ENCODE measurements at places on chromosomes 2 and 18.

GRCh38 chr2:209772290-209772685 lies 656 bp downstream of the UNC80 start:
- no peak for DNase-seq

- no peak for DNase-seq
Observed at GRCh38 chr2:12979066-12979465, 262.3 kb downstream of the TRIB2 start.

- no peak for DNase-seq
Observed at GRCh38 chr2:118668431-118669424, 178.7 kb downstream of the EN1 start.

DNA sequence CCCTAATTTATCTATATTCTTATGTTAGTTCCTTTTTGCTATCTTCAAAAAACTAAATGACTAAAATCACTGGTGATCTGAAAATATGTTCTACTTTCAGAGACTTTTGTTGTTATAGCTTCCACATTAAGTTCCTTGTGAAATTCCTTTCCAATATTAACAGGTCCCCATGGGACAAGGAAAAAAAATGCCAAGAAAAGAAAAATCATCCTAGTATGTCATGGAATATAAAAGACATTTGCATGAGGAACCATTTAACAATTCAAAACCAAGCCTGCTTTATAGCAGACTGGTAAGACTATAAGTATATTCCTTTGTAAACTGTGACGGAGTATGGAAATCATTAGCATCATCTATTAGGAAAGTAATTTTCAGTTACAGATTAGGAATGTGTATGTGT lies 48.1 kb downstream of the COBLL1 start:
- no peak for DNase-seq

GRCh38 chr2:183964565-183964964 lies 633.8 kb upstream of the ZNF804A start:
- DNase-seq: no peak

GRCh38 chr2:71530641-71531332 lies 77.4 kb downstream of the DYSF start:
- no peak for DNase-seq

DNA sequence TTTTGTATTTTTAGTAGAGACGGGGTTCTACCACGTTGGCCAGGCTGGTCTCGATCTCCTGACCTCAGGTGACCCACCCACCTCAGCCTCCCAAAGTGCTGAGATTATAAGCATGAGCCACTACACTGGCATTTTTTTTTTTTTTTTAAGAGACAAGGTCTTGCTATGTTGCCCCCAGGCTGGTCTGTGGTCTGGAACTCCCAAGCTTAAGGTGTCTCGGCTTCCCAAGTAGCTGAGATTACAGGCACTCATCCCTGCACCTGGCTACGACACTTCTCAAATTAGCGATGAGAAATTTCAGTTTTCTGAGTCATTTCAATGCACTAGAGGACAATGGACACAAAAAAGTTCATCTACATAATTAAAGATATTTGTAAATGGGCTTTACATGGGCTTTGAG lies 36.6 kb upstream of the TCF7L1 start:
- no peak for DNase-seq

- no peak for DNase-seq
Observed at GRCh38 chr2:150688016-150688415, 200.5 kb upstream of the RND3 start.

- no peak for DNase-seq
Observed at GRCh38 chr2:85396531-85397470, 13.4 kb downstream of the CAPG start.

- DNase-seq: no peak
Observed at GRCh38 chr2:120440521-120441350, 94.8 kb downstream of the INHBB start.

- DNase-seq: no peak
Observed at GRCh38 chr2:152594022-152594766, 123.1 kb downstream of the PRPF40A start.

DNA sequence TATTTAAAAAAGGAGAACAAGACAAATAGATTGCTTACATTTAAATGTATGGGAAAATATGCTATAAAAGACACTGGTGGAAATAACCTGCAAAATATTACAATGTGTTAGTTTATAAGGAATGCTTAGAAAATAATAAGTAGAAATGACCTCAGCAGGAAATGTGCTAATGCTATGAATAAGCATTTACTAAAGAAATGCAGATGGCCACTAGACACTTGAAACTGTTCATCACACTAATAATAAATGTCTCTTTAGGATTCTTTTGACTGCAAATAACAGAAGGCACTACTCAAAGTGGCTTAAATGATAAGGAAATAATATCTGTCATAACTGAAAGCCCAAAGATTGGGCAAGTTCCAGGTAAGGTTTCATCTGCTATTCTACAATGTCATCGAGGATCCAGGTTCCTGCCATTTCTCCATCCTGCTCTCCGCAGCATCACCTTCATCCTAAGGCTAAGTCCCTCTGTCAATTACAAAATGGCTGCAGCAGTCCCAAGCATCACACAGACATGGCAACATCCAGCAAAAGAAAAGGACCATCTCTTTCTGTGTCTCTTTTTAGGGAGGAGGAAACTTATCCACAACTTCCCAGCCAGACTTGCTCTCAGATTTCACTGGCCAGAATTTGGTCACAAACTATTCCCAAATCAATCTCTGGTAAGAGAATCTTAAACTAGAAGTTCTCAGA lies 21.9 kb downstream of the METTL8 start:
- DNase-seq: no peak

- DNase-seq: no peak
Observed at GRCh38 chr2:205259121-205259520, 423.2 kb upstream of the NRP2 start.

- DNase-seq: no peak
Observed at GRCh38 chr2:1829796-1830195, 85.5 kb upstream of the PXDN start.

- DNase-seq: no peak
Observed at GRCh38 chr2:31227110-31227509, 6.8 kb upstream of the EHD3 start.

DNA sequence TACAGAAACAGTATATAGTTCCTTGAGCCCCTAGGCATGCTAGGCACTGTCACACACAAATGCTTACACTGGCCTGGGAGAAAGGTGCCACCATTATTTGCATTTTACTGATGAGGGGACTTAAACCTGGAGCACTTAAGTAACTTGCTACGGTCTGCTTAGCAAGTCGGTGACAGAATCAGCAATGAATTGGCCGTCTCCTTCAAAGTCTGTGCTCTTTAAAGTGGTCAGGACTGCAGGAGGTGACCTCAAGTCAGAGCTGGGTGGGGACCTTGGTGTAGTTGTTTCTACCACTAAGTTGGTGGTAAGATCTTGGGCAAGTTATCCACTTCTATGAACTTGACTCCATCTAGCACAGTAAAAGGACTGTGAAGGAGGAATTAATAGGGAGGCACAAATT lies 34.8 kb downstream of the PTPRM start:
- no peak for DNase-seq

DNA sequence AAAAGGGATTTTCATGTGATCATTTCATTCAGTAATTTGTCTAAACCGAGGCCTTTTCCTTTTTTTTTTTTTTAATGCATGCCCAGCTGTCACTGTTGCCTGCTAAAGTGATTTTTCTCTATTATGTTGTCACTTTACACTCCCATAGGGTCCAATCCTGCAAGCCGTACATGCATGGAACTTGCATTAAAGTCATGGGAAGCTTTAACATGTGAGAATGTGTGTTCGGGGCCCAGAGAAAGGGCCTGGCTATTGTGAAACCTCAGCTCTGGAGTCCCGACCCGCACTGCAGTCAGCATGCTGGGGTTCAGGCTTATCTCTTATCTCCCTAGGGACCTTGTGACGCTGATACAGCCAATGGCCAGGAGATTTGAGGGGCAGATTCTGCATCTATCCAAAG lies 474.6 kb downstream of the SLC4A3 start:
- no peak for DNase-seq

GRCh38 chr2:86499326-86499725 lies 58.2 kb downstream of the KDM3A start:
- DNase-seq: no peak

DNA sequence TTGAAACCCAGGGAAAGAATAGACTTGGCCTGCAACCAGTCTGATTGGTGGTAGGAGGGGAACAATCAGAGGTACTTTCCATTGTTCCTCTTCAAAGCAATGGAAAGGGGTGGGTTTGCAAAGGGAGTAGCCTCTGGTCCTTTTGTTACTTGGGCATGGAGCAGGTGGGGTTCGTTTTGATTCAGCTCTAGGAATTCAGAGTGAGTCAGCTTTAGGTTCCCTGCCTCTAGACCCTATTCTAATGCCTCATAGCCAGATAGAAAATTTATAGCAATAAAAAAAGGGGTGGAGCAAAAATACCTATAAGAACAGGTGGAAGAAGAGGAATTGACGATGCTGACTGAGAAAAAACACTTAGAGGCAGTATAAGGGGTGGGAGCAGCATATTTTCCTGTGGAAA lies 636.4 kb downstream of the PLCL1 start:
- no peak for DNase-seq

DNA sequence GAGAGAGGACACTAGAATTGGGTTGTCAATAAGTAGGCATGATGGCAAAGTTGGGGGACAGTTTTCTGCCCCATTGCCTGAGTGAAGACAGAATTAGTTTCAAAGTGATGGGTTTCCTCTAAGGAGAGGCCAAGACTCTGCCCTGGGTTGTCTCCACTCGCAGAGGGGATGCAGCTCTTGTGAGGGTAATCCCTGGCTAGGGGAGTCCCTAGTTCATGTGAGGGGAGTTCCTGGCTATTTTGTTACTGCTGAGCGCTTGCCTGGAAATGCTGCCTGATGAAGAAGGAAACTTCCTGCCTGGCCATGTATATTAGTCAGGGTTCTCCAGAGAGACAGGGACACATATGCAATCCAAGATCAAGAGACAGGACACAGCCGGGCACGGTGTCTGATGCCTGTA lies 501.5 kb downstream of the BCL11A start:
- no peak for DNase-seq

- DNase-seq: no peak
Observed at GRCh38 chr18:8910186-8910822, 192.2 kb upstream of the NDUFV2 start.

DNA sequence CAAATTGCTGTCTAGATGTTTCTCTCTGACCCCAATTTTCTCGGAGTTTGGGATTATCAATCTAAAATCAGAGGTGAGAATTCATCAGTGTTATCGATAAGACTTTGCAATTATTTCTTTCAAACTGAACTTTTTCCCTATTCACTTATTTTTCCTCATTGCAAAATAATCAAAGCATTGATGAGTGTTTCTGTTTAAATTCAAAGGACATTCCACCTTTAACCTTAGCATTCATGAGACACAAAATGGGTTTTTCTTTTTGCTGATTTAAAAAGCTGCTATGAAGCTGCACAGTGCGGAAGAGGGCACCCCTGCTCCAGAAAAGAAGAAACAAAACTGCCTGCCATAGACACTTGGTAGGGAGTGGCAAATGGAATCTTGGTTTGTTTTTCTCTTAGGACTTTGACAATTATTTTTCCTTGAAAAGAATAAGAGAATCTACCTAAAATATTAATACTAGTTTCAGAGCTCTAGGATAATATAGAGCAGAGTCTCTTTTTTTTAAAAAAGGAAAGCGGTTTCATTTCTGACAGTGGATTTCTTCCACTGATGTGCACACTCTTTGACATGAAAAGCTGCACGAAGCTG lies 203.4 kb downstream of the TGIF1 start:
- DNase-seq: no peak

DNA sequence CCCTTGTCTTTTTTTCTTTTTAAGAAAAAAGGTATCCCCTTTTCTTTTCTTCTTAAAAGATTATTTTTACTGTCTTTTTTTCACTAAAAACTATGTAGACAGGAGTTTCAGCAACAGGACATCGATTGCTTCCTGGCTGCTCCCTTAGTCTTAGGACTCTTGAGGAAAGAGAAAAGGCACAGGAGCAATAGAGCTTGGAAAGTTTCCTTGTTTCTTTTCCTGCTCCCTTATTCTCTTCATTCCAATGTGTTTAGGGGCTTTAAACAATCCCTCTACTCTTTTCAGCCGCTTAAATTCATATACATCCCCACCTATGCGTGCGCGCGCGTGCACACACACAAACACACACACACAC lies 225.9 kb upstream of the FBXO11 start:
- no peak for DNase-seq

GRCh38 chr2:3595985-3596384 lies 1.1 kb downstream of the COLEC11 start:
- DNase-seq: no peak

- no peak for DNase-seq
Observed at GRCh38 chr2:56410140-56410539, 226.3 kb downstream of the CCDC85A start.

DNA sequence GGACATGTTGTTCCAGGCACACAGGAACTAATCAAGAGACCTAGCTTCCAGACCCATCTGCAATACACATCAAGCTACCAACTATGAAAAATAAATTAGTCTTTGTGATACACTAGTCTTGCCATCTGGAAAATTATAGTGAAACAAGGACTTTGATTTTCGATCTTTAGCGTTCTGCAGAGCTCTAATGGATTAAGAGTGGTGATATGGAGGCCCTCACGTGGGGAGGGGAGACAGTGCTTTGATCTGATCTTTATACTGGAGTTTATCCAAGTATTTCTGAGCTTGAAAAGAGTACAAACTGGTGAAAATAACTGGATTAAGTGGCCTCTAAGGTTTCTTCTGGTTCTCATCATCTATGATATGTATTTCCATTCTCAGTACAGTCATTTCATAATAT lies 273.4 kb upstream of the CDH7 start:
- no peak for DNase-seq

- no peak for DNase-seq
Observed at GRCh38 chr2:17894556-17894955, 16.1 kb downstream of the KCNS3 start.

DNA sequence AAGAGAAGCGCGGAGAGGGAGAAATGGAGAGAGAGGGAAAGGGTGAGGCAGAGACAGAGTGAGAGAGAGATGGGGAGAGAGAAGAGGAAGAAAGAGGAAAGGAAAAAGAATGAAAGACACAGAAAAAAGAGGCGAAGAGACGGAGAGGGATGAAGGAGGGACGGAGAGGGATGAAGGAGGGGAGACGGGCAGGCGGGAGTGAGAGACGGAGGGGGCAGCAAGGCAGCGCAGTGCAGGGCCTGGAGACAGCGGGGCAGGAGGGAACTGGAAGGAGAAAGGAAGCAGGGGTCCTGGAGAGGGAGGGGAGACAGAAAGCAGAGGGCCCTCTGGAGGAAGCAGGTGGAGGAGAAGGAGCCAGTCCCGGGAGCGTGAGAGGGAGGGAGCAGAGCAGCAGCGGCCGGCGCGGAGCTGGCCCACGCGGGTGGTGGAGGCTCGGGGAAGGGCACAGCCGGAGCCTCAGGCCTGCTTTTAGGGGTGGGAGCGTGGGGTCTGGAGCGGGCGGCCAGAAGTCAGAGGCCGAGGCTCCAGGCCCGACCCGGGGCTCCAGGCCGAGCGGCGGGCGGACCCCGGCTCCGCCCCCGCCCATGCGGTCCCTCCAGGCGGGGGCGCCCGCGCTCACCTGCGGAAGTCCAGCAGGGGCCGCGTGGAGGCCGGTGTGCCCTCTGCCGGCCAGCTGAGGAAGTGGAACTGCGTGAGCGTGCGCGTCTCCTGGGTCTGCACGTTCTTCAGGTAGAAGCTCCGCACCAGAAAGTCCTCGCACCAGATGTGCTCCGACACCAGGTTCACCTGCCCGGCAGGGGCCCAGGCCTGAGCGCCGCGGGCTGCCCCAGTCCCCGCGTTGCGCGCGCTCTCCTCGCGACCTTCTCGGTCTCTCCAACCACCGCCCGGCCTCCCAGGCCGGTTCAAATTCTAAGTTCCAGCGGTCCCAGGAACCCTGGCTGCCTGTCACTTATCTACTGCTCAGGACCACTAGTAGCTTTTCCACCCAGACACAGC lies 14.5 kb downstream of the PTPRN start:
- peak; percentile 78 for DNase-seq

- no peak for DNase-seq
Observed at GRCh38 chr2:62383846-62384245, 122.1 kb downstream of the TMEM17 start.

GRCh38 chr2:119809339-119810048 lies 49.8 kb downstream of the PTPN4 start:
- DNase-seq: no peak

Data from stimulated activated CD8-positive, alpha-beta memory T cell treated with anti-CD3 and anti-CD28 coated beads, Interleukin-12 subunit alpha, Interleukin-12 subunit beta, amount 100 ng/mL, for 1 hour (primary cell).